ELF-1 (cell line): ENCODE measurements at places on chromosomes 12 and 14.

DNA sequence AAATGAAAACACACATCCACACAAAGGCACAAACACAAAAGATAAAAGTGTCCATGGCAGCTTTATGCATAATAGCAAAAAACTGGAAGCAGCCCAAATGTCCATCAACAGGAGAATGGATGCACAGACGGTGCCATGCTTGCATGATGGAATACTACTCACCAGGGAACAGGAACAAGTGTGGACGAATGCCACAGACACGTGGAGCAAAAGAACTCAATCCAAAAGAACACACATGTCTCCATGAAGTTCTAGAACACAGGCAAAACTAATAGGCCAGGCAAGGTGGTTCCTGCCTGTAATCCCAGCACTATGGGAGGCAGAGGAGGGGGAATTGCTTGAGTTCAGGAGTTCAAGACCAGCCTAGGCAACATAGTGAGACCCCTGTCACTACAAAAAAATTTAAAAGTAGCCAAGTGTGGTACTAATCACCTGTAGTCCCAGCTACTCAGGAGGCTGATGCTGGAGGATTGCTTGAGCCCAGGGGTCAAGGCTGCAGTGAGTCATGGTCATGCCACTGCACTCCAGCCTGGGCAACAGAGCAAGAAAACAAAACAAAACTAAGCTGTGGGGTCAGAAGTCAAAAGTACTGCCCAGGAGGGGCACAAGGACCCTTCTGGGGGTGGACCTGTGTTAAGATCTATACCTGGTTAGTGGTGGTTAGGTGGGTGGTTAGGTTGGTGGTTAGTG, 7.3 kb upstream of the TMEM119 start:
- DNase-seq, result no peak

GRCh38 chr12:124422142-124422569, 127.3 kb downstream of the RFLNA start:
- peak; percentile 44 for DNase-seq

- DNase-seq, result no peak
Observed at GRCh38 chr14:93322929-93323599, 9.8 kb downstream of the BTBD7 start.

GRCh38 chr14:45998554-45998953, 653.0 kb downstream of the RPL10L start:
- DNase-seq, result no peak

DNA sequence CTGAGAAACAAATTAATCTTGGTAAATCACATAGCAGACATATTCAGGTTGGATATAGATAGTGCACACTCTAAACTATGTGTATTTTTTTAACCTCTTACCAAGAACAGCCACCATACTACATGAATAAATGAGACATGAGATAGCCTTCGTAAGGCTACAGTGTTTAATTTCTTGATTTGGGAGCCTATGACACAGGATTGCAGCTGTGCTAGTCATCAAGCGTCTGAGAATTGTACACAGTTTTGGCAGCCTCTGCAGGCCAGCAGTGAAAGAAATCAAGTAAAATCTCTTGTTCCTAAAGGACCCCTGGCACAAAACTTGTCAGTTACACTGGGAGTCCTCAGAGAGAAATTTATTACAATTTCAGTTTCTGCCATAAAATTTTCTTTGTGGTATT, 236.1 kb downstream of the C12orf50 start:
- DNase-seq, result no peak

- DNase-seq, result no peak
Observed at GRCh38 chr12:79128956-79129355, 264.4 kb downstream of the SYT1 start.

DNA sequence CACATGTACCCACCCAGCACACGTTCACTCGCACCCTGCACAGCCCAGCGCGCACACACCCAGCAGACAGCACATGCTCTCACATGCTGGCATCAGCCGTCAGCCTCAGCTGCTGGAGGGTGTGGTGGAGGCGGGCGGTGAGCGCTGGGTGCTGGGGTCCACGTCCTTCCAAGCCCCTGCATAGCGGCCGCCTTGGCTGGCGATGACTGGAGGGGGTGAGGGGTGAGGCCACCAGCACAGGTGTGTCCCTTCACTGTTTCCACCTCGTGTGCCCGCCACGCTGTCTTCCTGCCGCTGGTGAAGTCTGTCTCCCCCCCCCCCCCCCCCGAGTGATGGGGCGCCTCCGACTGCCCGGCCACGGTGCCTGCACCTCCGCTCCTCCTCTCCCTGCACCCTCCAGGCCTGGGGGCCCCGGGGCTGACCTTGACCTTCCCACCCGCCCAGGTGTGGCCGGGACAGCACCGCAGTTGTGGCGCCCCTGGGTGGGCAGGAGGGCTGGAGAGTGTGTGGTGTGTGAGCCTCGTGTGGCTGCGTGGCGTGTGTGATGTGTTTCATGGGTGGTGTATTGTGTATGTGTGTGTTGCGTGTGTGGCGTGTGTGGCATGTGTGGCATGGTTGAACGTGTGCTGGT, 37.4 kb downstream of the NOC4L start:
- no peak for DNase-seq
